Uterus (tissue), 4 donors: ENCODE measurements at places on chromosomes 12 and 14. TPM values are rescaled to one million over a fixed set of nuclear protein-coding genes. Genes with fewer than 3 reads are reported as not detected.

DNA sequence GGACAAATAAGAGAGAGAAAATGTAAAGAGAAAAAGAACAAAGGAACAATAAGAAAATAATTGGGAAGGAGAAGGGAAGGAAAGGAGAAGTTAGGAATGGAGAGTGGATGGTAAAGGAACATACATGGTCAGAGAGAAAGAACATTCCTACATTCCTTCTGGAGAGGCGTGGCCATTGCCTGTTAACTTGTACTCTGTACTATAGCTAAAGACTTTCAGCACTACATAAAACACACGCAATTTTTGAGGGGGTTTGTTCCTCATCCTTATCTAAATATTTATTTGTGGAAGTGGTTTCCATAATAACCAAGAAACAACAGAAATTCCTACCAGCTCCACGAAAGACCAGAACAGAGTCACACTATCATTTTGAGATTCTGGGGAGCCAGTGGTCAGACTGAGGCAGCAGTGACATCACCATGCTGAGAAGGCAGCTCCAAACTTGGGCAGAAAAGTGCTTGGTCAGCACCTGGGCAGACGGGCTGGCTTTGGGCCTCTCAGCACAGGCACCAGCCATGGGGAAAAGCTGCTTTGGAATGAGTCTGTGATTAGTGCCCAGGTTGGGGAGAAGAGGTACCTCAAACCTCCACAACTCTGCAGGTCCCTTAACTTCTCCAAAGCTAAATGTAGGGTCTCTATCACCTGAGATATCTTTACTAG, 125.9 kb upstream of the NTF3 start:
- DNase-seq: no peak

GRCh38 chr12:69655616-69656340, 43.3 kb downstream of the BEST3 start:
- DNase-seq: no peak

GRCh38 chr14:42513837-42514236, 907.2 kb downstream of the LRFN5 start:
- DNase-seq: no peak

- peak; percentile 45 for DNase-seq
Measured at GRCh38 chr12:31591380-31591901, 505 bp upstream of the DENND5B start.

DNA sequence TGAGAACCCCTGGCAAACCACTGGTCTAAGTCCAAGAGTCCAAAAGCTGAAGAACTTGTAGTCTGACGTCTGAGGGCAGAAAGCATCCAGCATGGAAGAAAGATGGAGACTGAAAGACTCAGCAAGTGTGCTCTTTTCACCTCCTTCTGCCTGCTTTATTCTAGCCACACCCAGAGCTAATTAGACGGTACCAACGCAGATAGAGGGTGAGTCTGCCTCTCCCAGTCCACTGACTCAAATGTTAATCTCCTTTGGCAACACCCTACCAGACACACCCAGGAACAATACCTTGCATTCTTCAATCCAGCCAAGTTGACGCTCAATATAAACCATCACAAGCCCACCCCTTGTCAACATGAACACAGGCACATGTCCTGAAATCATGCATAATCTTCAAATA, 155.1 kb downstream of the CCDC59 start:
- DNase-seq: no peak

DNA sequence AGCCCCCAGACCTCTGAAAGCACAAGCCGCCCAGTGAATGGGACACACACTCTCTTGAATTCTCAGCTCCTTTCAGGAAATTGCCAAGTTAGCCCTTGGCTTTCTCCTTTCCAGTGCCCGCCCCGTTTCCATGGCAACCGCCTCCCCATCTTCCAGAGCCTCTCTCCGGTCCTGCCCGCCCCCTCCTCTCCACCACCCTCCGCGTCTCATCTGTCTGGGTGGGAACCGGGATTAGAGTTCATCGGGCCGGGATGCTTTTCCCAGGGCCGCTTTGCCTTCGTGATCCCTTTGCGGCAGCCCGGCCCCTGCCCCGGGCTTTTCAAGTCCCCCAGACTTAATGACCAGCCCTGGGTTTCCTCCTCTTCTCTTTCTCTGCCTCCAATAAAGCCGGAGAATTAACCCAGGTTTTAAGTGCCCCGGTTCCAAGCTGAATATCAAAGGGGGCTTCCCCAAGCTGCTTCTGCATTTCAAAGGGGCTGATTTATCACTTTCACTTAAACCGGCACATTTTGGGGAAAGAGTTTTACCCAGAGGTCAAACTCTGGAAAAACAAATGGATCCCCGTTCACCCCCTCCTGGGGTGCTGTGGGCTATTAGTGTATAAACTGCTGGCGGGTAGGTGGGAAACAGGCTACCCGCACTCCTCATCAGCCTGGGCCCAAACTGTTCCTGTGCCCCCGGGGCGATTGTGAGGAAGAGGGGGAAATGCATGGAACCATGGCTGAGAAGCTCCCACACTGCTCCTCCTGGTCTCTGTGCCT, 101.7 kb downstream of the ZFP36L1 start:
- DNase-seq: peak; percentile 37

DNA sequence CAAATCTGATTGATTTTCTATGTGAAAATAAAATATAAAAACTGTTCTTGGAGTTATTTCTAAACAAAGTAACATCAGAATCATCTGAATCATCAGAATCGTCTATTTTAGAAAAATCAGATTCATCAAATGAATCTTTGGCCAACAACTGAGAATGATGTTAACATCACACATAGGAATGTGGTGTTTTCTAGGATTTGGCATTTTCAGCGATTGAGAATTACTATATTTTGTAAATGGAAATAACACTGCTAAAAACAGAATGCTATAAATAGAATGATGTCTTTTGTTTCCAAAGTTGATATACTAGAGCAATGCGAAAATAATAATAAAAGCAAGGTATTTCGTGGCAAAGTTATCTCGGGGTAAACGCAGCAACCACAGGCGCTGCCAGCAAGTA, 73.9 kb upstream of the EVL start:
- no peak for DNase-seq

DNA sequence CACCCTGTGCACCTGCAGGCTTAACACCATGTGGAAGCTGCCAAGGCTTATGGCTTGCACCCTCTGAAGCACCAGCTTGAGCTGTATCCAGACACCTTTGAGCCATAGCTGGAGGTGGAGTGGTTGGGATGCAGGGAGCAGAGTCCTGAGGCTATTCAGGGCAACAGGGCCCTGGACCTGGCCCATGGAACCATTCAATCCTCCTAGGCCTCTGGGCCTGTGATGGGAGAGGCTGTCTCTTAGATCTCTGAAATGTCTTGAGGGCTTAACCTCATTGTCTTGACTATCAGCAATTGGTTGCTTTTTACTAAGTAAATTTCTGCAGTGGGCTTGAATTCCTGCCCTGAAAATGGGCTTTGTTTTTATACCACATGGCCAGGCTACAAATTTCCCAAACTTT, 36.6 kb downstream of the CREBL2 start:
- DNase-seq: no peak

- no peak for DNase-seq
Measured at GRCh38 chr12:16553457-16553856, 52.5 kb downstream of the LMO3 start.

GRCh38 chr14:55241673-55242072, 29.5 kb upstream of the FBXO34 start:
- no peak for DNase-seq

GRCh38 chr14:52551696-52552062, 626 bp downstream of the TXNDC16 start:
- DNase-seq: no peak

Gene LIN52
- total RNA-seq: 4.4 TPM

Gene GLS2
- total RNA-seq: 5.9 TPM

Gene ADAM21
- total RNA-seq: 0.07 TPM

Gene VRTN
- total RNA-seq: not detected
